ENCODE measurements at places on chromosomes 2 and 18.

DNA sequence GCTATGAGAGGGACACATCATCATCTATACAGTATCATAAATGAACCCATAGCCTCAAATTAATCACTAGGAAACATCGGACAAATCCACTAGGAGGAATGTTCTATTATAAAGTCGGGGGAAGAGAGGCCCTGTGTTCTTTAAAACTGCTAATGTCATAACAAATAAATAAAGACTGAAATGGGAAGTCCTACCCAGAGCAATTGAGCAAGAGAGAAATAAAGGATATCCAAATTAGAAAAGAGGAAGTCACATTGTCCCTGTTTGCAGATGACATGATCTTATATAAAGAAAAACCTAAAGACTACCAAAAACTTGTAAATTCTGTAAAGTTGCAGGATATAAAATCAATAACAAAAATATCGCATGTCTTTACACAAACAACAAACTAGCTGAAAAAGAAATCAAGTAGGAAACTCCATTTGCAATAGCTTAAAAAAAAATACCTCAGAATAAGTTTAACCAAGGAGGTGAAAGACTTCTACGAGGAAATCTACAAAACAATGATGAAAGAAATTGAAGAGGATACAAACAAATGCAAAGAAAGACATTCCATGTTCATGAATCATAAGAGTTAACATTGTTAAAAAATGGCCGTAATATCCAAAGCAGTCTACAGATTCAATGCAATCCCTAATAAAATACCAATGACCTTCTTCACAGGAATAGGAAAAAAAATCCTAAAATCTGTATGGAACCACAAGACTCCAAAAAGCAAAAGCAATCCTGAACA, 30.6 kb downstream of the RTN4 start:
- DNase-seq, result peak; percentile 93

- peak; percentile 88 for DNase-seq
Measured at GRCh38 chr18:49249521-49249920, 210.9 kb downstream of the DYM start.

DNA sequence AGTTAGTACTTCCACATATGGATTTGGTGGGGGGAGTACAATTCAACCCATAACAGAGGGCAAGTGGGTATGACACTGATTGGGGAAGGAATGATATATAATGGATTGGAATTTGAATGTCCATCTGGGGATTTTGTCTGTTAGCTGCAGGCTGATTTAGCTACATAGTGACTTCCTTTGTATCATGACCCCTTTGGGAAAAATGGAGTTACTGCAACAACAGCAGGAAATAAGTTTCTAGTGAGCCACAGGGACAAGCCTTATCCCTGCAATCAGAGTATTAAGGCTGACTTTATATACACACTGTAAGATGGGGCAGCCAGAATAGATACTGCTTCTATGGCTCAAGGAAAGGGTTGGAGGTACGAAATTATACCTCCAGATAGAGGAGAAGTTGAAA, 404.4 kb upstream of the MEIS1 start:
- peak; percentile 10 for DNase-seq

- no peak for DNase-seq
Measured at GRCh38 chr2:42585779-42586178, 17.3 kb downstream of the MTA3 start.

GRCh38 chr2:115122701-115123100, 680.3 kb downstream of the DPP10 start:
- DNase-seq, result no peak

Measured in Kasumi-1 (cell line).